Esophagus mucosa (tissue), 1 donor: ENCODE measurements at places on chromosomes 13 and 19.

- ATAC-seq, result no peak
Observed at GRCh38 chr19:13869281-13869680, 7.7 kb upstream of the NANOS3 start.

DNA sequence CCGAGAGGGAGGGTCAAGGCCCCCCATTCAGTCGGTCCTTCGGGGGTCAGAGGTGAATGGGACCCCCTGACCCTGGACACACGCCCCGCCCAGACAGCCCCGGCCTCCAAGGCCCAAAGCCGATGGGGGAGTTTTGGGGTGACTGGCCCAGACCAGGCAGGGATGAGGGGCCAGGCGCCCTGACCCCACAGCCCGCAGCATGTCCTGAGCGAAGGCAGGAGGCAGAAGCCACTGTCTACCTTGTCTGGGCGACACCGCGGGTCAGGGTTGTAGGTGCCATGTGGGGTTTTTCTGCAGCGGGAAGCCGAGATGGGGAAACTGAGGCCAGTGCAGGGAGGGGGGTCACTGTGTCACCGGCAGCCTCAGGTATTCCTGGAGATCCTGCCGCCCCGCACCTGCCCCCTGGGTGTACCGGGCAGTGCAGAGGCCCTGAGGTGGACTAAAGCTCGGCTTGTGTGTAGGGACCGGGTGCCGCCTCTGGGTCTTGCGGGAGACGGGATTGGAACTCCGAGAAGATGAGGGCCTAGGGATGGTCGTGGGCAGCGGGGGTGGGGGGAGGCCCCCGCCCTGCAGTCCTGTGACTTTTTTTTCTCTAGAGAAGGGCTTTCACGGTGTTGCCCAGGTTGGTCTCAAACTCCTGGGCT is 8.5 kb downstream of the ARID3A start:
- ATAC-seq, result no peak

DNA sequence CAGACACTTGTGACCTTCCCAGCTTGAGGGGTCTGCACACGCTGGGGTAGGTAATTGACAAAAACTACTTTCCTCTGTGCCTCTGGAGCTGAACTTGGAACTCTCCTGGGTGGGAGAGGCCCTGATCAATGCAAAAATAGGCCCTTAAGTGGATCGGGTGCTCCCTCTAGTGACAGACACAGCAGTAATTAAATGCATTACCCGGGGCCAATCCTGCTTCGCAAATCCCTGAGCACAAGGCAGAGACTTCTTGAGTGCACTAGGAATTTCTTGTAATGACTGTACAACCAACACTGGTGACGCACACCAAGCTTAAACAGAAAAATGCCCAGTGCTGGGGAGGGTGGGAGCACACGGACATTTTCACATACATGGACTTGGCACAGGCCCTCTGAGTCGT is 10.6 kb upstream of the UBE2S start:
- ATAC-seq, result peak; percentile 84

- ATAC-seq, result no peak
Observed at GRCh38 chr19:11252665-11253355, 9.5 kb downstream of the DOCK6 start.
